ENCODE measurements at places on chromosomes 11 and 22.

DNA sequence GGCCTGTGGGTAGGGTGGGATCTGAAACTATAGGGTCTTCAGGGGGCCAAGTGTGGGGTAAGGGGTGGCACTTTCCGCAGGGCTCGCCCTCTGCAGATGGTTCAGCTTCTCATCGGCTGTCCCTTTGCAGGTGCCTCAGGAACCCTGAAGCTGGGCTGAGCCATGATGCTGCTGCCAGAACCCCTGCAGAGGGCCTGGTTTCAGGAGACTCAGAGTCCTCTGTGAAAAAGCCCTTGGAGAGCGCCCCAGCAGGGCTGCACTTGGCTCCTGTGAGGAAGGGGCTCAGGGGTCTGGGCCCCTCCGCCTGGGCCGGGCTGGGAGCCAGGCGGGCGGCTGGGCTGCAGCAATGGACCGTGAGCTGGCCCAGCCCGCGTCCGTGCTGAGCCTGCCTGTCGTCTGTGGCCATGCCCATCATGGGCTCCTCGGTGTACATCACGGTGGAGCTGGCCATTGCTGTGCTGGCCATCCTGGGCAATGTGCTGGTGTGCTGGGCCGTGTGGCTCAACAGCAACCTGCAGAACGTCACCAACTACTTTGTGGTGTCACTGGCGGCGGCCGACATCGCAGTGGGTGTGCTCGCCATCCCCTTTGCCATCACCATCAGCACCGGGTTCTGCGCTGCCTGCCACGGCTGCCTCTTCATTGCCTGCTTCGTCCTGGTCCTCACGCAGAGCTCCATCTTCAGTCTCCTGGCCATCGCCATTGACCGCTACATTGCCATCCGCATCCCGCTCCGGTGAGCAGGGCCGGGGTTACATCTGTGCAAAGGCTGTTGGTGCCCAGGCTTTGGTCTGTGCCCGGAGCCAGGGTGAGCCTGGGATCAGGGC, 5.8 kb downstream of the ADORA2A start:
- DNase-seq = no peak

DNA sequence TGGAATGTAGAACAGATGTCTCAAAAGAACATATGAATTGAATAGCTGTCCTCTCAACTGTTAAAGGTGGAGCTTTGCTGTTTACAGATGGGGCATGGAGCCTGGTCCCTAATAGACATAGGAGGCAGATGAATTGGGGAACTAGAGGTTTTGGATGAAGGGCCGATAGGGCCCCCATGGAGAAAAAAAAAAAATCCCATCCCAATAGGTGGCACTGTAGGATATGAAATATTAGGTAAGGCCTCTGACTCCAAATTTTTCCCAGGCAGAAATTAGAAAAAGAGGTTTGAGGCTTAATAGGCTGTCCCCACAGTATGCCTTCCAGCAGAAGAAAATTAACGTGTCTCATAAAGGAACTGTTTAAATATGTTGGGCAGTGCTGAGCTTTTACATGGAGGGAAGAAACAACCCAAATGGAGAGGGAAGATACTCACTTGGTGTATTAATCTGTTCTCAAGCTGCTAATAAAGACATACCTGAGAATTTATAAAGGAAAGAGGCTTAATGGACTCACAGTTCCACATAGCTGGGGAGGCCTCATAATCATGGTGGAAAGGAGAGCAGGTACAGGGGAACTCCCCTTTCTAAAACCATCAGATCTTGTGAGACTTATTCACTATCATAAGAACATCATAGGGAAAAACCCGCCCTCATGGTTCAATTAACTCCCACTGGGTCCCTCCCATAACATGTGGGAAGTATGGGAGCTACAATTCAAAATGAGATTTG, 30.1 kb upstream of the TMEM45B start:
- peak; percentile 2 for DNase-seq

GRCh38 chr11:10634407-10634806, 59.1 kb downstream of the IRAG1 start:
- no peak for DNase-seq

DNA sequence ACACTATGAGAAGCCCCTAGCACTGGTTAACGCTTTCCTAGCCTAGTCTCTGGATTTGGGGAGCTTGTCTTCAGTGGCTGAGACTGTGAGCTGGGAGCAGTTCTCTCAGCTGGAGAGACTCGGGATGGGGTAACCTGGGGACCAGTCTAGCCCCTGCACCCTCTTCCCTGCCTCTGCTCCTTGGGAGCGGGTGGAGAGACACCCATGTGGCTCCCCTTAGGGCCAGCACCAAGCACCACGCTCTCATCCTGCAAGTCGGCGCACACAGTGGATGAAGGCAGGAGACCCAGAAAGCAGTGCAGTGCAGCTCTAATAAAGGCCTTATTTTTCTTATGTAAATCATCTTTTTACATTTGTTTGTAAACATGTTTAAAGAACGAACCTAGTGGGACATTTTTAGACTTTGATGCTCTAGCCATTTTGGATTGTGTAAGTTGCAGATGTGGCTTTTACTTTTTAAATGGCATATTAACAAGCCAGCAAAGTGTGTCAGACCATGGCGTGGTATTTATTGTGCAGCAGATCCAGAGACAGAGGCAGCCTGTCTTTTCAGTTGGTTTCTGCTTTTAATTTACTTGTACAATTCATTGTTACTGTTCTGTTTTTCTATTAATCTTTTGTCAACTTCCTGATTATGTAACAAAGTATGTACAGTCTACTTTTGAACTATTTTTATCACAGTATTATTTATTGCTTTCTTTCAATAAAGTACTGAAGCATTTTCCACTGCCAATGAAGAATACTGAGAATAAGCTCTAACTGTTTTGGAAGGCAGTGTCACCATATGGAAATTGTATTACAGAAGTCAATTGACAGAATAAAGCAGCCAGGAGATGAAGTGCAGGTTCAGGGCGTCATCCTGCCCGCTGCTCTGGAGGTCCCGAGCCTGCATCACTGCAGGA, 14.4 kb upstream of the CTTN start:
- no peak for DNase-seq

GRCh38 chr11:19445771-19446170, 205.0 kb upstream of the E2F8 start:
- DNase-seq = no peak

DNA sequence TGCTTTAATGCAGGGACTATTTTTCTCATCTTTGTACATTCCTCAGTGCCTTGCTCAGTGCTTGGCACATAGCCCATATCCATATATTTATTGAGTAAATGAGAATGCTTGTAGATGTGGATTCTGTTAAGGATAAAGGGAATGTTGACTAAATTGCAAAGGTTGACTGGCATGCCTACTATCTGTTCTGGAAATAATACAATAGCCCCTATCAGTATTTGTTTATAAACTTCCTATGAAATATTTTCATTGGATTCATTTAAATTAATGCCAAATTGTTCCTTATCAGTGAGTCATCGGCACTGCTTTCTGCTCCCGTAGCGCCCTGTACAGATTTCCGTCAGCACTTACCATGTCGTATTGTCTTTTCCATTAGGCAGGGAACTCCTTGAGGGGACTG, 8.0 kb downstream of the RNF121 start:
- no peak for DNase-seq

GRCh38 chr11:126424471-126425039, 69.1 kb downstream of the ST3GAL4 start:
- DNase-seq = no peak

- no peak for DNase-seq
These were observed 45.9 kb downstream of the SLC1A2 start for GRCh38 chr11:35373284-35373933.

DNA sequence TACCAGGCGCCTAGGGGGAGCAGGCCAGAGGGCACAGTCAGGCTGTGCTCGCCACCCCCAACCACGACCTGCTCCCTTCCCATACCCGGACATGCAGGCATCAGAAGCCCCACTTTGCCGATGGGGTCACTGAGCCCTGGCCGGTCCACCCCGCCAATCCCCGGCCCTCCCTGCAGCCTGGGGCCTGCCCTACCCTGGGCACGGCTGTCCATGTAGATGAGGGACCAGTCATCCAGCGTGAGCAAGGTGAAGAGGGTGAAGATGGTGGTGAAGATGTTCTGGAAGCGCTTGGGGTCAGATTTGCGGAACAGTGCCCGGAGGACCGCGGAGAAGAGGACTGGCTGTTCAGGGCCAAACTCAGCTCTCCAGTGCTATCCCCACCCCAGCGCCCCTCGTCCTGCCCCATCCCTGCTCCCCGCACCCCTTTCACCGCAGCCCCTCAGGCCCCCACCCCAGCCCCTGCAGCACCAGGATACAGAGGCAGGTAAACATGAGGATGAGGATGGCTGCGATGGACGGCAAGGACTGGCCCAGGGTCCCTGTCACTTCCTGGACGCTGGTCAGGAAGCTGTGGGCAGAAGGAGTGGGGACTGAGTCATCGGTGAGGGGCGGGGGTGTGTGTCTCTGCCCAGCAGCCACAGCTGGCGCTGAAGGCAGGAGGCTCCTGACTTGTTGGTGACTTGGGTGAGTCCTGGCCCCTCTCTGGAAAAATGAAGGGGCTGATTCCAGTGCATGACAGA, 5.5 kb downstream of the CATSPER1 start:
- DNase-seq = no peak

GRCh38 chr11:111846063-111846462, 25.3 kb downstream of the ALG9 start:
- no peak for DNase-seq

GRCh38 chr11:118079491-118079890, 2.6 kb downstream of the TMPRSS4 start:
- no peak for DNase-seq

- DNase-seq = no peak
These were observed 52.4 kb upstream of the CD5 start for GRCh38 chr11:61049859-61050258.

- DNase-seq = no peak
These were observed 22.5 kb upstream of the ADA2 start for GRCh38 chr22:17241576-17242330.

DNA sequence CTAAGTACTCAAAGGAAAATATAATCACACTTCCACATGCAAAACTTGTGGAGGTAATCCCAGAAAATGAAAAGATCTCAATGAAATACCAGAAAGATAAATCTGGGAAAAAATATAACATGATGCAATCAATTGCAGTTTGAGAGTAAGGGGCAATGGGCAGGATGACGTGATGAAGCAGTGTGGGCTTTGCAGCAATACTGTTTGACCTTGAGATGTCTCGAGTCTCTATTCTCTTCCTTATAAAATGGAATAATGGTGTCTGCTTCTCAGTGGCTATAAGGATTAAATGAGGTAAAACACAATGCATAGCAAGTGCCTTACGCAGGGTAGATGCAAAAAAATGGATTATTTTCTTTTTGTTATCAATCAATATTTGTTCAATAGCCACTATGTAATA, 447.5 kb downstream of the BUD13 start:
- DNase-seq = no peak

- DNase-seq = no peak
These were observed at the start of gene HORMAD2 for GRCh38 chr22:30079952-30080533. Gene HORMAD2 (plus strand): TSS chr22:30080464. CDS start chr22:30093953, 13,489 bp downstream.

DNA sequence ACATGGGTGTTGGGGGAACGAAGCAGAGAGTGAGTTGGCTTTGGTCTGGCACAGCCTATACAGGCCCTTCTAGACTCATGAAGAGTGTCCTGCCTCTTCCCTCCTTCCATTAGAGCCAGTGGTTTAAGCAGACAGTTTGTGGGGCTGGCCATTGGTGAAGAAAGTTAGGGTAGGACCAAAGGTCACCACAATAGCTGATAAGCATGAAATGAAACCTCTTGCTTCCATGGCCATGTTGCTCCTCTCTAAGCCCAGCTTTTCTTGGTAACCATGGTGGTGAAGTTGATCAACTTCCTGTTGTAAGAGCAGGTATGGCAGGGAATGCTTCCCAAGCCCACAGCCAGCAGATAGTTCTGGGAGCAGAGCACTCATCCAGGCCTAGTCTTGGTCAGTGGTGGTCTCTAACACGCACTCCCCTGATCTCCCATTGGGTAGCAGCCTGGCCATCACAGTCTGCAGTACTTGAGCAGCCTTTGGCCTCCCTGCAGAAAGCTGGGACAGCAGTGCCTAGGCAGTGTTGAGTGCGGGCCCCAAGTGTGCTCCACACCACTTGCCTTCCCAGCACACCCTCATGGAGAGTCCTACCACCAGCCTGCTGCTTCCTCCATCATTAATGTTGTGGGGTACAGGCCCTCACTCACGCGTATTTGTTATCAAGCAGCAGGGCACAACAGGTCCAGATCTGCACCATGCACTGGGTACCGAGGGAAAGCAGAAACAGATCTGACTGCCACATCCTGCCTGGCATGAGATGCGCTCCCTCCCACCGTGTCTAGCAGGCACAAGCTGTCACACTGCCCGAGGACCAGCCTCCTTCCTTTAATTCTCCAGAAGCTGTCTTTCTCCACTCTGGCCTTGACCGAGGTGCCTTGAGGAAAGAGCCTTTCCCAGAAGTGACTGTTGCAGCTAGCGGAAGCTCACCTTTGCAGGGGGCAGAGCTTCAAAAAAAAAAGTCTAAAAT, 65.8 kb upstream of the SUSD2 start:
- DNase-seq = no peak

DNA sequence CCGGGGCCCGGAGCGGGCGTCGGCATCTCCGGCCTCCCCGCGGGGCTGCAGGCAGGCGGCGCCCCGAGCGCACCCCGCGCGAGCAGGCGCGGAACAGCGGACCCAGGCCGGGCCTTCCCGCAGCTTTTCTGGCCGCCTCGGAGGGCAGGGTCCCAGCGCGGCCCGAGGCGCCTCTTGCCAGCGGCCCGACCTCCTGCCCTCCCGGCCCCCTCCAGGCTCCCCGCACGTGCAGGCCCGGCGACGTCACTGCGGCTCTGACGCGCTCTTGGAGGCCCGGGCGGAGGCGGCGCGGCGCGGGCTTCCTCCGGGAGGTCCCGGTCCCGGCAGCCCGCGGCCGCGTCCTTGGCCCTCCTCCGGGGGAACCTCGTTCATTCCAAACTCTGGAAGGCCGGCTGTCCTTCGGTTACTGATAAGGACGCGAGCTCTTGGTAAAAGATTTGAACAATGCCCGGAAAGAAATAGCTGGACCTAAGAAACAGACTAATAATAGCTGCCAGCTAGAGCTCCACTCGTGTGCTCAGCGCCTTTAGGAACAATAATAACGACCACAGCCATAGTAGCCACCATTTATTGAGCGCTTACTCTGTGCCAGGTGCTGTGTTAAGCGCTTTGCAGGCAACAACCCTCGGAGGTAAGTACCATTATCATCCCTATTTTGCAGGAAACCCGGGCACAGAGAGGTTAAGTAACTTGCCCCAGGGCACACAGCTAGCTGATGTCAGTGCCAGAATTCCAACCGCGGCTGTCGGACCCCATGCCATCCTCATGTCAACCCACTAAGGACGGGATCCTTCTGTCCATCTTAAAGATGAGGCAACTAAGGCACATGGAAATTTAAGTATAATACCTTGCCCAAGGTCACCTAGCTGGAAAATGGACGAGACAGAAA, 39.1 kb upstream of the CREB3L1 start:
- peak; percentile 8 for DNase-seq

GRCh38 chr11:116162886-116163230, 609.9 kb downstream of the BUD13 start:
- DNase-seq = peak; percentile 70
